ENCODE measurements at places on chromosomes 12 and 14.

DNA sequence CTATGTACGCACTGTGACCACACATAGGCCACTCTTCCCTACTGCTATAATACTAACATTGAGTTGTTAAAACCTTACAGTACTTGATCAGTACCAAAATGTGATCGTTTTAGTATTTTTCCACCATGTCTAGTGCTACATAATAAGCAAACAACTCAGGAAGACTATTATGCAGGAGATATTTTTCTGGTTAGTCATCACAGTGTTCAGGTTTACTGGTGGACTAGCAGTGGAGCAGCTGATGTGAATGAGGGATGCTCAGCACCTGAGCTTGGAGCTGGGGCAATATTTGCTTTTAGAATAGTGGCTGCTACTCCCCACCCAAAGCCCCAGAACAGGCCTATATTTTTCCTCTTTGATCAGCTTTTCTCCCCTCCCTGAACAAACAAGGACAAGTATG, 513.1 kb downstream of the KCNH5 start:
- no peak for DNase-seq

GRCh38 chr12:120376416-120376815, 7.5 kb upstream of the MSI1 start:
- no peak for DNase-seq

DNA sequence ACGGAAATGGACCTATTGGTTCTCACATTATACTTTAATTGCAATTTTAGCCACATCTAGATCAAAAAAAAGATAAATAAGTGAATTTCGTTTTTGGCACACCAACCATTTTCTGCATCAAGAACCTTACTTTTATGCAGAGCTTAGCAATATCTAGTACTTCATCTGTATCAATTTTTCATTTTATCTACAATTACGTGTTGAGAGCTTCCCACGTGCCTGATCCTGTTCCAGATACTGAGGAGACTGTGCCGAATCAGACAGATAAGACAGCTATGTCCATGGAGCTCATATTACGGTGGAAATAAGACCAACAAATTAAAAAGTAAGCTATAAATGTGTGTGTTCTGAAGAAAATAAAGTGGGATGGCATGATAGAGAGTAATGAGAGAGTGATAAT, 101.6 kb downstream of the MGAT4C start:
- no peak for DNase-seq

- DNase-seq, result no peak
Observed at GRCh38 chr12:46950094-46950493, 124.3 kb upstream of the SLC38A4 start.

DNA sequence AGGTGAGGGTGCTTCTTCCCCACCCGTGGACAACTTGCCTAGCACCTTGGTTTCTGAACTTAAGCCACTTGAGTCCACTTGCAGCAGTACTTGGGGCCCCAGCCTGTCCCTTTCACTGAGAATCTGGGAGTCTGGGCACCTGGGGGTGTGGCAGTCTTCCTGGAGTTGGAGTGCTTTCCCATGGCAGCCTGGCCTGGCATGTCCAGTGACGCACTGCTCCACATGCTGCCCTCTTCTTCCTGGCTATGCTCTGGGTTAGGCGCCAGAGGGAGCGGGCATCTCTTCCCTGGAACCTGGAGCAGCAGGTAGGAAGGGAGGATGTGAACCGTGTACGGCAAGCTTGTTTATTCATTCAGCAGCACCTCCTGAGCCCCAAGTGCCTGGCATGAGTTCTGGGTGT, 76.4 kb downstream of the PAPOLA start:
- no peak for DNase-seq

- DNase-seq, result no peak
Observed at GRCh38 chr14:21229821-21230220, 39.4 kb downstream of the HNRNPC start.

GRCh38 chr12:26891704-26892103, 46.1 kb downstream of the INTS13 start:
- DNase-seq, result no peak

- no peak for DNase-seq
Observed at GRCh38 chr14:99425272-99425681, 55.4 kb downstream of the SETD3 start.

- DNase-seq, result peak; percentile 58
Observed at GRCh38 chr12:121668750-121669520, 519 bp downstream of the MORN3 start.

- DNase-seq, result no peak
Observed at GRCh38 chr12:71760471-71760870, 5.8 kb downstream of the RAB21 start.

DNA sequence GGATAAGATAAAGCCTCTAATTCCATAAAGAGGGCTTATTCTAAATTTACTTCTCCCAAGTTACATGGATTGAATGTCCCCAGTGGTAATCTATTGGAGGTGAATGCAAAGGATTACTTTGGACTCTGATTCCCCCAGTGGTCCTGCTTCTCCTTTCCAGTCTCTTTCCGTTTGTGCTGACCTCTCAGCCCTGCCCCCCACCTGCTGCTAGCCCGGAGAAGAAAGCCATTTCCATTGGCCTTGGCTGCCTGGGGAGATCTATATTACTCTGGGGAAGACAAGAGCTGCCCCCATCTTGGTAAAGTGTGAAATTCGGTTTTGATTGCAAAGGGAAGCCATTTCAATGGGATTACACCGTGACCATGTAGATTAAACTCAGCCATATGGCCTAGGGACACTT, 13.3 kb downstream of the ASCL1 start:
- no peak for DNase-seq

GRCh38 chr12:5969156-5969973, 24.3 kb upstream of the ANO2 start:
- no peak for DNase-seq

DNA sequence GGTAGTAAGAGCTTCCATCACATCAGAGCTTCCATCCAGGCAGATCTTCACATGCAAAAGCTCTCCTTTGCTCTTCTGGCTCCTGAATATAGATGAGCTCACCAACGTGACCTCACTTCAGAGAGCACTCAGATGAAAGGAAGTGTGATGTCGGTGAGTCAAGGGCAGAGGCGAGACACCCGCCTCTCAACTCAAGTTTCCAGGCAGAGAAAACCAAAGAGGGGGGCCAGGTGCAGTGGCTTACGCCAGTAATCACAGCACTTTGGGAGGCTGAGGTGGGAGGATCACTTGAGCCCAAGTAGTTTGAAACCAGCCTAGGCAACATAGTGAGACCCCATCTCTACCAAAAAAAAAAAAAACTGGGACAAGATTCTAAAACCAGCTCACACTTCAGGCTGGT, 126.9 kb downstream of the DUSP6 start:
- peak; percentile 71 for DNase-seq

GRCh38 chr12:132356691-132357622, 27.6 kb upstream of the GALNT9 start:
- DNase-seq, result peak; percentile 90

- no peak for DNase-seq
Observed at GRCh38 chr14:78088916-78089315, 81.3 kb upstream of the NRXN3 start.

GRCh38 chr12:16189849-16190248, 87.6 kb downstream of the SLC15A5 start:
- peak; percentile 75 for DNase-seq

GRCh38 chr14:67971627-67972625, 152.3 kb downstream of the RAD51B start:
- DNase-seq, result peak; percentile 26

GRCh38 chr12:97385121-97385520, 77.5 kb upstream of the RMST start:
- no peak for DNase-seq

DNA sequence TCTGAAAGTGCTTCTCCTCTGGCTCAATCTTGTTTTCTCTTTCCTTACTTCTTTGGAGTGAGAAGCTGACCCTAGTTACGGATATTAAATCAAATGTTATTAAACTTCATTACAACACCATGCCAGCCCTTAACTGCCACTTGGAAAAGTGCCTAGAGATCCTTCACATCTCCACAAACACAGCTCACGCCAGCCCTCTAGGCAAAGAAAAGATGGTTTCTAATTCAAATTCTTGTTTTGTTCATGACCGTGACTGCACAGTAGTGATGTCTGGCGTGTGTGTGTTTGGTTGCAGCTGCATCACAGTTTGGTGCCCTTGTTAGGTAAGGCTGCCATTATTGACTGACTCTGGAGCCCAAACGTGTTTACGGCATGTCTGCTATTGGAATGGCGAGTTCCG, 113.0 kb downstream of the BEGAIN start:
- no peak for DNase-seq

DNA sequence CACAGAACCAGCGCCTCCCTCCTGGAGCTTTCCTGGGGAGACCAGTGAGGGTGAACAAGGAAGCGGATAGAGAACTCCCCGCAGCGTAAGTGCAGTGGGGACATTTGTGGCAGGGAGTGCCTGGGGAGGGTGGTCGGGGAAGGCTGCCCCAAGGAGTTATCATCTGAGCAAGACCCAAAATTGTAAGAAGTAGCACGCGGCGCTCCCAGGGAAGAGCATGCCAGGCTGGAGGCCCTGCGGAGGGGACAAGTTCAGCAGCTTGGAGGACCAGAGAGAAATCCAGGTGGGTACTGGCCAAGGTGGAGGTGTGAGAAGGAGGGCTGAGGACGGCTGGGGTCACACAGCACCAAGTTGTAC, 46.2 kb upstream of the RIMBP2 start:
- no peak for DNase-seq

GRCh38 chr12:113409462-113410124, 5.9 kb upstream of the SDS start:
- no peak for DNase-seq

- no peak for DNase-seq
Observed at GRCh38 chr12:54991161-54991990, 6.8 kb upstream of the TESPA1 start.

DNA sequence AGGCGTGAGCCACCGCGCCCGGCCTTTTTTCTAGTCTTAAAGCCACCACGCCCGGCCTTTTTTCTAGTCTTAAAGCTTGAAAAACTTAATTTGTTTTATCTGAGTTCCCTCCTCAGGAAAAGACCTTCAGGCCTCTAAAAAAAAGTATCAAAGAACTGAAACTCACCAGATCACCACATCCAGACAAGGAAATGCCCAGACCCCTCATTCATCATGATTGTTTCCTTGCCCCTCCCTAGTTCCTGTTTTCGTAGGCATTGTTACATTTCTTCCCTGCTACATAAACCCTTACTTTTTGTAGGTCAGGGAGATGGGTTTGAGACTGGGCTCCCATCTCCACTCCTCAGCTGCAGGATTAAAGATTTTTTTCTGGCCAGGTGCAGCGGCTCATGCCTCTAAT, 21.1 kb upstream of the VWF start:
- peak; percentile 49 for DNase-seq

GRCh38 chr14:42488965-42489364, 882.3 kb downstream of the LRFN5 start:
- DNase-seq, result no peak

All from fibroblast of pulmonary artery (primary cell).